ENCODE measurements at places on chromosomes 6 and 20.

- DNase-seq: no peak
These were observed 16.2 kb downstream of the TNXB start for GRCh38 chr6:32092760-32093497.

DNA sequence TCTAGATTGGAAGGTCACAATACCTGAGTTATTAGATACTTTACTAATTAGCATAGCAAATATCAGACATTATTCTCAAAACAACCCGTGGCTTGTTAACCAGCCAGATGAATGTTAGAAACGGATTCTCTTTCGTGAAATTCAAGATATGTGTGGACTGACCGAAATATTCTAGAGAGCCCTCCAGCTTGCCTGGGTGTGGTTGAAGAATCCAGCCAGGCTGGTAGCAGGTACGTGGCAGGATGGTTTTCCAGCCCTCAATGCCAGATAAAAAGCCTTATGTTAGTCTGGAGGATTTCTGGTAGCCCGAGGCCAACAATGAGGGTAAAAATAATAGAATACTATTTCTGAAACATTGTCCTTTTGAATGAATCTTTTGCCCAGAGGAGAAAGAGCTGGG is 19.3 kb downstream of the ECT2L start:
- DNase-seq: no peak

DNA sequence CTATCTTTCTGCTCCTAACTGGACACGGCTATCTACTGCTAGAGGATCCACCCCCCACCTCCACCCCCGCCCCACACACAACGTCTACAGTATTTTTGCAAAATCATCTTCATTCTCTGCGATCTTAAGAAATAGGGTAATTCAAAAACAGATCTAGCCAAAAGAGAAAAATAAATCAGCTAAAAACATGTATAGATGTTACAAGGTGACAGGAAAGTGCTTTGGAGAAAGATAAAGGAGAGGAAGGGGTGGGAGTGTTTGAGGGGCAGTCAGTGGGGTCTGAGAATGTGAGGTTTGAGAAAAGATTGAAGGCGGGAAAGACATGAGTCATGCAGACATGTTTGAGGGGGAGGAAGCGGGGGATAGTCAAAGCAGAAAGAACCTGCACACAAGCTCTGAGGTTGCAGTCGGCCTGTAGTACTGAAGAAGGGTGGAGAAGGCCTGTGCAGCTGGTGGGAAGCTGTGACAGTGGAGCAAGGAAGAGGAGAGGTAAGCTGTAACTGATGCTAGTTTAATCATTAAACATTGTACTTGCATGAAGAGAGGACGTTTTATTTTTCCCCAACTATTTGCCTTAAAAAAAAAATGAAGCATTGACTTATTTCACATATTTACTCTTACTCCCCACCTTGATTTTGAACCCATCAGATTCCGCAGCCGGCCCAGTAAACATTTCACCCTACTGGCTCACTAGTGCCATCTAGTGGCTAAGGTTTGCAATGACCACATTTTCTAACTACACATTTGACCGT is 332.6 kb downstream of the ADGRB3 start:
- no peak for DNase-seq

DNA sequence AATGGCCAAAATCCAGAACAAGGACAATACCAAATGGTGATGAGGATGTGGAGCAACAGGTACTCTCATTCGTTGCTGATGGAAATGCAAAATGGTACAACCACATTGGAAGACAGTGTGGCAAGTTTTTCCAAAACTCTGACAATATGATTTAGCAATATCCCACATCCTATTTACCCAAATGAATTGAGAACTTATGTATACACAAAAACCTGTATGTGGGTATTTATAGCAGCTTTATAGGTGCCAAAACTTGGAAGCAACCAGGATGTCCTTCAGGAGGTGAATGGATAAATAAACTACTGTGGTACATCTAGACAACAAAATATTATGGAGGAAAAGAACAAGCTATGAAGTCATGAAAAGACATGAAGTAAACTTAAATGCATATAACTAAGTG is 156.5 kb downstream of the TFAP2A start:
- DNase-seq: no peak

GRCh38 chr20:24936526-24937407 is 12.3 kb upstream of the CST7 start:
- DNase-seq: no peak

- no peak for DNase-seq
These were observed 214.5 kb downstream of the SOX4 start for GRCh38 chr6:21808045-21808470.

- no peak for DNase-seq
These were observed 59.0 kb downstream of the CD164 start for GRCh38 chr6:109323241-109323640.

GRCh38 chr6:98925831-98926230 is 21.9 kb downstream of the FBXL4 start:
- no peak for DNase-seq

GRCh38 chr20:8812817-8813216 is 256.1 kb upstream of the PLCB4 start:
- no peak for DNase-seq

- DNase-seq: no peak
These were observed 23.3 kb downstream of the RNF144B start for GRCh38 chr6:18410412-18410811.

- DNase-seq: no peak
These were observed 3.9 kb upstream of the DSE start for GRCh38 chr6:116366740-116367275.

DNA sequence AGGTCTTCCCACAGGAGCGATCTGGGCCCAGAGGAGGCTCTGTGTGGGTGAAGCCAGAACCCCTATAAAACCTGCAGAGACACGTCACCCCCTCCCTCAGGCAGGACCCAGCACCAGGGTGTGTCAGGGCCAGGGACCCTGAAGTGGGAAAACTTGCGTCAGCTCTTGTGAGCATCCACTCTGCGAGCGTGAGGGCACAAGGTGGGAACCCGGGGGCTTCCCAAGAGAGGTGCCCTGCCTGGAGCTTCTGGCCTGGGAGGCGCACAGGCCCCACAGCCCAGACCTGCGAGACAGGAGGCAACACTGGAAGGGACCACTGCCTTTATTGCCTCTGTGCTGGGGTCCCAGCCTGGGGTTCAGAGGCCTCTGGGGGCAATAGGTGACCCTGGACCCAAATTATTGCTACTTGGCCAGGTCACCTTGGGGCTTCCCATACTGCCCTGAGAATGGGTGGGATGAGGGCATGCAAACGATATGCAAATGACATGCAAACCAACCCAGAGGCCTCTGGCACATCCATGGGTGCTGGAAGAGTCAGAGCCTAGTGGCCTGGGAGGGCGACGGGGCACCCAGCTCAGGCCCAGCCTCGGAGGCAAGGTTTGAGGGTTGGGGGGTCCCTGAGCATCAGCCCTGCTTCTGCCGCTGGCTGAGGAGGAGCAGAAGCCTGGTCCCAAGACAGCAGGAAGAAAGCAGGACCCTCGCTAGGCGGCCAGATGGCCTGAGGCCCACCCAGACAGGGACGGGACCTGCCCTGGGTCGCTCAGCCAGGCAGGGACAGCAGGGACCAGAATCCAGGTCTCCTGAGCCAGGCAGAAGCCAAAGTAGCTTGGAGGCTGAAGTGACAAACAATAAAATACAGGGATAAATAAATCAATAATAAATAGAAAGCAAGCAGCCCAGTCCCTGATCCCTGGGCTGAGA is 5.1 kb upstream of the C20orf144 start:
- DNase-seq: no peak

DNA sequence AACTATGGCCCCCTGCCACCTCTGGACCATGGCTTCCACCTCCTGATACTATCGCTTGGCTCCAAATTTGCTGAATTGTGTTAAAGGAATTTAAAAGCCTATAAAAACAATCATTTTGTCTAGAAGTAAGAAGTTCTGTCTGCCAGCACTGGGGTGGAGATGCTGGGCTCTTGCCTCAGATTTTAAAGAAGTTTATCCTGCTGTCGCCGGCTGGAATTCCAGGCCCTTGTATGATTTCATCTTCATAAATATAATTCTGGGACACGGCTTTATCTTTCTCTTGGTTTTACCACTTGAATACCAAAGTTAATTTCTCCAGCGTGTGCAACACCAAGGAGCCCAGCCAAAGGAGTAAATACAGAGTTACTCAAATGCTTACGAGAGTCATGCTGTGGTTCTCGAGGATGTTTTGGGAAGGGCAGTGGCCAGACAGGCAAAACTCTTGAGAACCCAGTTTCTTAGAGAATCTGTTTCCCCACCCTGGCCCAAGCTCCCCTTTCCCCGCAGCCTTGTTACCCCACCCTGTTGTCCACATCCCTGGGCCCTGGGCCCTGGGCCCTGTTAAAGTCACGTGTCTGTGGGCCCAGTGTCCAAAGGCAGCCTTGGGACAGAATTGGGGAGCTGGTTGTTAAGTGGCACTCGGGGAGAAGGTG is 31.9 kb downstream of the C6orf89 start:
- DNase-seq: no peak

DNA sequence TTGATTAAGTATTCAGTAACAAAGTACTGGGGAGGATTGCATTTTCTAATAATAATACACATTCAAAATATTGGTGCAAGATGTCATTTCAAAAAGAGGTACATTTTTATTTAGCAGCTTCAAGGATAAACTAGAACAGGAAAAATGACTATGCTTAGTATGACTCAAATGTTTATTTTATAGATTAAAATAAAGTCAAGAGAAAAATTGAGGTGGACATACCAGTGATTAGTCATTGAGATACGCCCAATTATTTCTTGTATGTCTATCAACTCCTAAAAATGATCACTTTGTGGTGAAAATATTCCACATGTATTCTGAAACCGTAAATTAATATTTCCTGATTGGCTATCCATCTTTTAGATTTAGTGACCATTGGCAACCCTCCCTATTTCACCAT is 96.7 kb downstream of the PHF3 start:
- no peak for DNase-seq
